ENCODE measurements at places on chromosomes 2 and 18. TPM values are rescaled to one million over a fixed set of nuclear protein-coding genes. Genes with fewer than 3 reads are reported as not detected.

DNA sequence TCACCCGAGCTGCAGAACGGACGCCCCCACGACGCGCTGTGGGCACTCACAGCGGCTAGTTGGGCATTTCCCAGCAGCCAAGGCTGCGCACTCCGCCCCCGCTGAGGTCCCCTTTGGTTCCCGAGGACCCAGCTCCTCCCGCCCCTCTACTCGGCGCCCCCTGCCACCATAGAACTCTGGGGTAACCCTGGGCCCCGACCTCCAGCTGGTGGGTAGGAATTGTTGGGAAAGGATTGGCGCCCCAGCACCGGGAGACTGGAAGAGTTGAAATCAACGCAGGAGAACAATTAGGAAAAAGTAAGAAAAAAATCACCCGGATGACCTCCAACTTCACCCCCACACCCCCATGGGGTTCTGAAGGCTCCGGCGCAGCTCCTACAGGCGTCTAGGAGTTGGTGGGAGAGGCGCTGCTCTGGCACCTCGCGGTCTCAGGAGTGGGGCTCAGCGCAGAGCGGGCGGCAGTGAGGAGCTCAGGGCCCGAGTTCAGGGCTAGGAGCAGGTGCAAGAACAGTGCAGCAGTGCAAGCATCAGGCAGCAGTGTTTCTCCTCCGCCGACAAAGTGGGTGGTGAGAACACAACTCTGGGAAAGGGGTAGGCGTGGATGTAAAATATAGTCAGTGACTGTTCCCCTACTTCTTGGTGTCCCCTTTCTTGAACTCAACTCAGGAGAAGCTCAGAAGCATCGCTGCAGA lies 14.0 kb downstream of the POU3F3 start:
- no peak for DNase-seq

- DNase-seq, result peak; percentile 92
Measured at GRCh38 chr18:7038330-7038851, 79.2 kb downstream of the LAMA1 start.

DNA sequence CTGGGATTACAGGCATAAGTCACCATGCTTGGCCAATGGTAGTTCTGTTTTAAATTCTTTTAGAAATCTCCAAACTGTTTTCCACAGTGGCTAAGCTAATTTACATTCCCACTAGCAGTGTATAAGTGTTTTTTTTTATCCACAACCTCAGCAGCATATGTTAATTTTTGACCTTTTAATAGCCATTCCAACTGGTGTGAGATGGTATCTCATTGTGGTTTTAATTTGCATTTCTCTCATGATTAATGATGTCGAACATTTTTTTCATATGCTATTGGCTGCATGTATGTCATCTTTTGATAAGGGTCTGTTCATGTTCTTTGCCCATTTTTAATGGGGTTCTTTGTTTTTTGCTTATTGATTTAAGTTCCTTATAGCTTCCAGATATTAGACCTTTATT lies 20.0 kb downstream of the MOCOS start:
- DNase-seq, result no peak

GRCh38 chr18:23897291-23897690 lies 117.3 kb upstream of the TTC39C start:
- DNase-seq, result no peak

Gene SKOR2
- 0.43 TPM for total RNA-seq

Gene RAD51AP2
- 22.7 TPM for total RNA-seq
